Foreskin keratinocyte (primary cell): ENCODE measurements at places on chromosomes 2 and 18. TPM values are rescaled to one million over a fixed set of nuclear protein-coding genes. Genes with fewer than 3 reads are reported as not detected.

- no peak for DNase-seq
These were observed 61.0 kb upstream of the SERPINE2 start for GRCh38 chr2:224099861-224100643.

DNA sequence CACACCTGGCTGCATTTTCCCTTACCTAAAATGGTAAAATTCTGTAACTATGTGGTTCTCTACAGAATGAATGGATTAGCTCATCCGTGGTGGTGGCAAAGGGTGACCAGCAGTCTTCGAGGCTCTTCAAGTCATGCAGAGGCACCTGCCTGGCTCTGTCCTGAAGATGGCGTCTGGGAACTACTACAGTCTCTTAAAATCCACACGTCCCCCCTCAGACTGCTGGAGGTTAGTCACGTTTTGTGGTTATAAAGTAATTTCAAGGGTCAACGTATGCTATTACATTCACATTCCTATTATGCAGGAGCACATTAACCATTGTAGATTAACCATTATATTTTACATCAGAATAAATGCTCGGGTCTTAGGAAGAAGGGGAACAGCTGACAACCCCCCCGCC lies 616.7 kb downstream of the GALR1 start:
- no peak for DNase-seq

Gene CBLN2
- not detected in 2 replicates for total RNA-seq

GRCh38 chr2:163984986-163985385 lies 249.2 kb upstream of the FIGN start:
- no peak for DNase-seq

DNA sequence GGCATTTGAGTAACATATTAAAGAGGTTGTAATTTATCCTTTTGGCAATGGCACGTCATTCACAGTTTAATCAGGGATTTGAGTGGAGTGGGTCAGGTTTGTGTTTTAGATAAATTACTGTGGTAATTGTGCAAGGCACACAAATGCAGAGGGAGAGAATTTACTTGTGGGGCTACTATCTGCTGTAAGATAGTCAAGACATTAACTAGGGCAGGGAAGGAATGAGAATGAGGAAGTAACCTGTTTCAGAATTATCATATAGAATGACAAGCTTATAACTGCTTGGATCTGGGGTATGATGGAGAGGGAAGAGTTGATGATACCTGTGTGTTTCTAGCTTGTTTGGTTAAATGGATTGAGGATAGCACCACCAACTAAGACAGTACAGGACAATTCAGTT lies 58.9 kb upstream of the ZSWIM2 start:
- no peak for DNase-seq

DNA sequence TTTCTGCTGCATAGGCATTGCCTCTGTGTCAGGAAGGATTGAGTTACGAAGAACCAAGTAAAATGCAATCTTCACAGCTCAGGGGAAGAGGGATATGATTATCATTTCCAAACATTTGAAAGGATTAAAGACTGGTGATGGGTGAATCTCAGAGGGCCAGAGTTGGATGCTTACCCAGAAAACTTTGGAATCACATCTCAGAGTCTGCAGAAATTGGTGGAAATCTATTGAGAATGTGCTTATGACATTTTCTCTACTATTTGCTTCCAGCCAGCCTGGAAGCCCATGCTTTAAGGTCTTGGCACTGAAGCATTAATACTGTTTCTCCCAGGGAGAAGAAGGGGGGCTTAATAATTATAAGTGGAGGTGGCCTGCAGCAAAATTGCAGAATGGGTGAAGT lies 1301.4 kb upstream of the PIK3C3 start:
- no peak for DNase-seq

GRCh38 chr2:83106853-83107252 lies 1352.2 kb downstream of the SUCLG1 start:
- no peak for DNase-seq
